Smooth muscle cell of trachea (primary cell): ENCODE measurements at places on chromosomes 5 and 9. TPM values are rescaled to one million over a fixed set of nuclear protein-coding genes. Genes with fewer than 3 reads are reported as not detected.

Gene PLAC8L1
- not detected in 2 replicates for total RNA-seq

Gene RORB
- total RNA-seq = 0.87 and 1.5 TPM in 2 replicates

Gene PCDHGA3
- 1.3 and 2.6 TPM in 2 replicates for total RNA-seq

Gene HSD17B3
- under 0.01 and 0.15 TPM in 2 replicates for total RNA-seq

Gene SPATA9
- total RNA-seq = 0.29 and 0.33 TPM in 2 replicates

Gene SGTB
- total RNA-seq = 12.6 and 19.6 TPM in 2 replicates

Gene FRRS1L
- under 0.01 and 0.50 TPM in 2 replicates for total RNA-seq

Gene IFT74
- 12.1 and 19.5 TPM in 2 replicates for total RNA-seq

Gene FYB1
- total RNA-seq = under 0.01 TPM in 2 replicates

Gene PCDHGA12
- total RNA-seq = 26.0 and 35.4 TPM in 2 replicates

Gene GARIN3
- not detected in 2 replicates for total RNA-seq

Gene BAAT
- total RNA-seq = not detected in 2 replicates

Gene TXNDC8
- 1.9 TPM in 1 of 2 replicates, not detected in the other for total RNA-seq

Gene OSMR
- total RNA-seq = 73.0 and 74.9 TPM in 2 replicates
